ENCODE measurements at places on chromosomes 4 and X.
A peak's percentile ranks its signal among the peaks of the same experiment; 100 is the strongest.

GRCh38 chrX:43813319-43813718, 68.9 kb downstream of the MAOB start:
- DNase-seq: no peak

DNA sequence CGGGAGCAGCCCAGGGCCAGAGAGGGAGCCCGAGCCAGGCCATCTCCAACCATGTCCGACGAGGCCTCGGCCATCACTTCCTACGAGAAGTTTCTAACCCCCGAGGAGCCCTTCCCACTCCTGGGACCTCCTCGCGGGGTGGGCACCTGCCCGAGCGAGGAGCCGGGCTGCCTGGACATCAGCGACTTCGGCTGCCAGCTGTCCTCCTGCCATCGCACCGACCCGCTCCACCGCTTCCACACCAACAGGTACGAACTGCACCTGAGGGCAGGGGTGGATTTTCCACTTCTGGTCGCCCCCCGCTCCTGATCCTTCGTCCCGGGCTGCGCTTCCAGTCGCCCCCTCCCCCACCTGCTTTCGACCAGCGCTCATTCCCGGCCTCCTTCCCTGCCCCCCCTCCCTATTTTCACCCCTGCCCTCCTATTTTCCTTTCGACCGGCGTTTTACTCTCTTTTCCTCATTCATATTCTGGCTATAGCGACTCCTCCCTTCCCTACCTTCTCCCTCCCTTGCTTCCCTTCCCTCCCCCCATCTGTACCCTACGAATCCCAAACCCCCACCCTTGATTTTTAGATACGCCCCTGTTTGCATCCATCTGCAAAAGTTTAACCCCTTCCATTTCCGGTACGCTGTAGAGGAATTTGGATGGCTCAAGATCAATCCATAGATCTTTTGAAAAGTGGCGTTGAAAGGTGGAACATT, 633 bp downstream of the FAM199X start:
- peak; percentile 43 for DNase-seq

DNA sequence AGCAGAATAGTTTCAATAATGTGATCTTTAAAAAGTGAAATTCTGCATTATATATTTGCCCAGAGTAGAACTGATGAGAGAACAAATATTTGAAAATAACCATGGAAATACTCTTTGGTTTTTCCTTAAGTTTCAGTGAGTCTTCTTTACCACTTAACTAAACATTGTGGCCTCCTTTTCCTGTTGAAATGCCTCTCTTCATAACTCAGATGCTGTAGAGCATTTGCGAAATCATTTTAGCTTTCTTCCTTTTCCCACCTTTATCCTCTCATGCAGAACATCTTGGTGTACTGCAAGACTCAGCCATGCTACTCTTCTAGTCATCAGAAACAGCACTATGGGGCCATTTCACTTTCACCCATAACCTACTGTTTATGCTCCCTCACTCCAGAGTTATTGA, 48.2 kb downstream of the CASK start:
- no peak for DNase-seq

DNA sequence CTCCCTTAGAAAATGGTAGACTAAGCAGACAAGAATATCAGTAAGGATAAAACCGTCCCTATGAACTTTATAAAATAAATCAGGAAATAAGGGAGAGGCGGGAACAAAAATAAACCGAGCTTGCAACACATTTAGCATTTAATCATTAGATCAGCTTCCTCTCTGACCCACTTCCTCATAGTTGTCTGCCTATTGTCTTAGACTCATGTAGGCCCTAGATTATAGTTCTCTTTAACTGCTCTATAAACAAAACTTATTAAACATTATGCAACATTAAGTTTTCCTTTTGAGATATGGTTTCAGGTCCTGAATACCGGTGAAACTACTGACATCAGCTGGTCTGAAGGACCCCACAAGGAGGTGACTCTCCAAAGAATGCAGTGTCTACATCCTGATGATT, 15.8 kb upstream of the SRD5A3 start:
- DNase-seq: no peak

DNA sequence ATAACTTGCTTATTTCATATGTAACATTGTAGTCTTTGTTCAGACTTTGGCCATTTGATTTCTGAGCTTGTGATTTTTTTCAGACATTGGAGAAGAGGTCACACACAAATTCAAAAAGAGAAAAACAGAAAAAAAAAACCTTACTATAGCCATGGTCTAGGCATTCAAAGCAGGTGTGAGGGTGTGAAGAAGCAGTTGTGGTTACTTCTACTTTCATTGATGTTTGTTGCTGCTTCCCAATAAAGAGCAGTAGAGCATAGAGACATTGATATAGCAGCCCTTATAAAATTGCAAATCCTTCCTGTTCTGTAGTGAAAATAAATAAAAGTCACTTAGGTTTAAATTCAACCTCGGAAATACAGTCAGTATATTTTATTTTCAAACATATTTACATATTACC, 671.6 kb downstream of the GRXCR1 start:
- DNase-seq: no peak

GRCh38 chr4:52408471-52408870, 250.6 kb downstream of the USP46 start:
- DNase-seq: no peak

GRCh38 chr4:10063544-10064300, 42.4 kb upstream of the SLC2A9 start:
- DNase-seq: no peak

- no peak for DNase-seq
These were observed 25.2 kb upstream of the PNMA5 start for GRCh38 chrX:153019166-153019565.

GRCh38 chr4:8615921-8616787, 23.6 kb downstream of the CPZ start:
- no peak for DNase-seq

- no peak for DNase-seq
These were observed 31.9 kb upstream of the ASMTL start for GRCh38 chrX:1484638-1485019.

DNA sequence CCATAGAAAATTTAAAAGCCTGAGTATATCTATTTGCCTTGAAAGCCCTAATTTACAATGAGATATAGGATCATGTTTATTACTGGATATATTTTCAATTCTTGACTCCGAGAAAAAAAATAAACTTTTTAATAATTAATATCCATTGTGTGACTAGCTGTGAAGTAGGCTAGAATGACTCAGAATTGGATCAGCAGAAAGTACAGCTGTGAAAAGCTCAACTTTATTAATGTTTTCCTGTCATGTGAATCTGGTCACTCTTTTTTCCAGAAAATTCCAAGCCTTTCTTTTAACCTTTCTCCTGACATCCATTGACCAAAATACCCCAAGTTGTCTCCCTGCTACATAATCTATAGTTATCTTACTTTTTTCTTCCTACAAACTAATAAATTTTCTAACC, 171.8 kb upstream of the PACRGL start:
- no peak for DNase-seq

- DNase-seq: no peak
These were observed 113.2 kb downstream of the USP9X start for GRCh38 chrX:41198410-41198809.

GRCh38 chr4:3207531-3208037, 41.4 kb upstream of the MSANTD1 start:
- no peak for DNase-seq

DNA sequence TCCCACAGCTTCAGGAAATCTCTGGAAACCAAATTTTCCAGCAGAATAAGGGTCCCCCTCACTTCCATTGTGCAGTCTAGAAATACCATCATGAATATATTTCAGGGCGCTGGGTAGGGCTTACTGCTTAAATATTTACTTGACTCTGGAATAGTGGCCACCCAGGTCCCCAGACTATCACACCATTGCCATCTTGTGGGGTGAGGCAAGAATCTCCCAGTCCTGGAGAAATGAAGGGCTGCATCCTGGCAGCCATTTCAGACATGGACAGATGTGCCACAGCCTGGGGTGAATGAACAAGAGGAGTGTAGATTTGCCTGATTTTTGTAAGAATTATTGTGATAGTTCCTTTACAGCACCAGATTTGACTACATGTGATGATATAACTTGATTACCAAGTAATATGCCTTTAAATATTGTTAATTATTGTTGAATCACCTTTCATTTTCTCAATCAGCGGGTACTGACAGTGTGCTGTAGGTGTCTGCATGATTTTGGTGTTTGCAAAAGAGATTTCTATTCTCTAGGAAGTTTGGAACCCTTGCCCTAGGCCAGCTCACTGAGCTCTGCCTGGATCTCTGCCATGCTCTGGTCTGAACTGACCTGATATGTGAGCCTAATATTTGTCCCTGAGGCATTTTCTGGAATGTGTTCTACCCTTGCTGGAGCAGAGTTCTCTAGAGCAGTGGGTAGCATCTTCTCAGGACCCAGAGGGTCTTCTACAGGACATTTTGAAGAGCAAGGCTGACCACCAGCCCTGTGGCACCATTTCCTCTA, 183.4 kb downstream of the KIT start:
- no peak for DNase-seq

DNA sequence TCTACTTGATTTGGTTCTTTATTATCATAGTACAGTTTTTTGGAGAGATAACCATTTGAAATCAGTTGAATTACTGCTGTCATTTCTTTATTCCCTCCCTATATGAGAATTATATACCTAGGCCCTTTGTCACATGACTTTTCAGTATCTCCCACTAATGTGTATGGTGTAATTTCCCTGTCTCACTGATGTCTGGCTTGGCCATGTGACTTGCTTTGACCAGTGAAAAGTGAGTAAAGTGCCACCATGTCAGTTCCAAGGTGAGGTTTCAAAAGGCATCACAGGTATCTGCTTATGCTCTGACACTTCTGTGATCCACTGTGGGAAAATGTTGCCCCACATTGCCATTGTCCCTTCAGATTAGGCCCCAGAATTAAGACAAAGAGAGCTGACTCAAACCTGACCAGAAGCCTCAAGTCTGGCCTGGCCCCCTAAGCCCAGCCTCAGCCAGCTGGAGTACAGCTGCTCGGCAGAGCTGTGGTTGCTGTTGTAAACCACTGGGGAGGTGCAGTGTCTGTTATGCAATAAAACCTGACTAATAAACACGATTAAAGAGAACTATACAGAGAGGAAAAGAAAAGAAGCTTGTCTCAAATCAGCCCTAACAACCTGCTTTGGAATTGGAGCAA, 27.5 kb downstream of the SETD7 start:
- DNase-seq: no peak

DNA sequence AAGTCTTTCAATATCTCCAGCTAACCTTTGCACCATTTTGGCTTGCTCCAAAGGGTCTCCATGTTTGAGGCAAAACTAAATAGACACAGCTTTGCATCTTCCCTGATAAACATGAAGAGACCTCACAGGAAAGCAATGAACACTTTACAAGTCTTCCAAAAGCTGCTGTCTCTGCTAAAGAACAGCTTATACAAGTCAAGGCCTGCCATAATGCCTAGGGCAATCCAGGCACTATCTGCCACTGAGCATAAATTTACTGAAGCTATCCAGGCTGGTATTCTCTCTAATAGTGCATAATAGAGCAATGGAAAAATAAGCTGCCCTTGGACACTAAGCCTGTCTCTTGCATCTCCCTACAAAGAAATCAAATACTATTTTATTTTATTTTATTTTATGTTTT, 60.1 kb upstream of the S100G start:
- DNase-seq: no peak

DNA sequence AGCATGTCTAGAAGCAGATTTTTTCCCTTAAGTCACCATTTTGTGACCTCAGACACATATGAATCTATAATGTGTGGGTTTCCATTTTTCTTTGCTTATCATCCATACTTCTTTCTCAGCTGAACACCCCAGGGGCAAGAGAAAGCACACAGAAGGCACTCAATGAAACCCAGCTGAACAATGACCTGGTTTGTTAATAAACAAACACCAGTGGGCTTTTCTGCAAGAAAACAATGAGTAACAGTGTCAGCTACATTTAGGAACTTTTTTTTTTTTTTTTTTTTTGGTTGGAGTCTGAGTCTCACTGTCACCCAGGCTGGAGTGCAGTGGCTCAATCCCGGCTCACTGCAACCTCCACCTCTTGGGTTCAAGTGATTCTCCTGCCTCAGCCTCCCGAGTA, 40.7 kb upstream of the KLF3 start:
- DNase-seq: no peak

GRCh38 chrX:150062292-150063137, 124.2 kb upstream of the EOLA2 start:
- no peak for DNase-seq

GRCh38 chr4:118775405-118775804, 60.5 kb downstream of the SEC24D start:
- DNase-seq: no peak

GRCh38 chr4:52947401-52948056, 85.4 kb downstream of the RASL11B start:
- DNase-seq: no peak

GRCh38 chr4:79241846-79242245, 84.0 kb downstream of the NAA11 start:
- no peak for DNase-seq

GRCh38 chr4:161546902-161547301, 616.9 kb downstream of the FSTL5 start:
- DNase-seq: no peak

DNA sequence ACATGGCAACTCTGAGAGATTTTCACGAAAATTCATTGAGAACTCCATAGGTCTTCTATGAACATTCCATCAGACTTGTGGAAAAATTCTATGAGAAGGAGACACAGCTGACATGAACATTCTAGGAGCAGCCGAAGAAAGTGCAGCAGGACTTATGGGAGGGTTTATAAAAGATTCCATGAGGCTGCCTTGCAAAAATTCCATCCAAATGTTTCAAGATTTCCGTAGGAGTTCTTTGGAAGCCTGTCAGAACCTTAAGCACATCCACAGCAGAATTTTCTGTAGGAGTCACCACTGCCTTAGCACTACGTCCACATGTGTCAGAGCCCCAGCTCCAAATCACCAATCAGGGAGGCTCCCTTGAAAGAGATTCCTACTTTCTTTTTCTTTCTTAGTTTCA, 67.0 kb upstream of the MSX1 start:
- no peak for DNase-seq

- DNase-seq: peak; percentile 5
These were observed 534.5 kb downstream of the GLUD2 start for GRCh38 chrX:121581885-121582284.

- no peak for DNase-seq
These were observed 159.7 kb downstream of the ANK2 start for GRCh38 chr4:113209153-113209552.

DNA sequence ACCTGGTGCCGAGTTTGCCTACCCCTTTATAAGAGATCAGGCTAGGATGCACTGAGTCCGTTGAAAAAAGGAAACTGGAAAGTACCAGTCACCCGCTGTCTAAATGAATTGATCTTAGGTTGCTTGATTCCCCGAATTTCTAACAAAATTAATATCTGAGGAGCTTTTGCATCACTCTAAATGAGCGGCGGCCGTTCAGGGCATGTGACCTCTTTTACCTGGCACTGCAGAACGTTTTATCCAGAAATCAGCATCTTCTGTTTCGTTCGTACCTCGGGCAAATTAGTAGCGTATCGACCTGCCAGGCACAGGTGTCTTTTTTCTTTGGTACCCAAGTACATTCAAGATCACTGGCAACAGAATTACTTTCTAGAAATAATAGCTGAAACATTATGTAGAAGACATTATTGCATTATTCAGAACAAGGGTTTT, 876 bp downstream of the KLHL2 start:
- DNase-seq: no peak

DNA sequence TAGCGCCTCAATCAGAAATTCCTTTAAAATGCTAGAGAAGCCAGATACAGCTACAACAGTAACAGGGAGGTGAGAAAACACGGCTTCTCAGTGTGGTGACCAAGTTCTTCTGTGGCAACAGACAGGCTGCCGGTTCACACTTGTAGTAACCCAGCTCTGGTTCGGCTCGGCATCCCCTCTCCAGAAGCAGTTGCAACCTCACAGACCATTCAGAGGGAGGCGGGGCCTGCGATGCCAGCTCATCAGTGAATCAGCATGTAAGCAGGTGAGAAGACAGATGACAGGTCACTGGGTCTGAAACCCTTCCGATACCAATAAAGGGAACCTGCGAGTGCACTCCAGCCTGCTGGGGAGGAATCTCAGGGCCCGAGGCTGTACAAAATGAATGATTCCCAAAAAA, 251.0 kb downstream of the KCNIP4 start:
- DNase-seq: no peak

Data from HAP-1 (cell line).